Ascending aorta (tissue), 2 donors: ENCODE measurements at places on chromosomes 1 and 21.
A peak's percentile ranks its signal among the peaks of the same experiment; 100 is the strongest.

GRCh38 chr1:171472183-171472647, 13.1 kb upstream of the PRRC2C start:
- no peak for DNase-seq

DNA sequence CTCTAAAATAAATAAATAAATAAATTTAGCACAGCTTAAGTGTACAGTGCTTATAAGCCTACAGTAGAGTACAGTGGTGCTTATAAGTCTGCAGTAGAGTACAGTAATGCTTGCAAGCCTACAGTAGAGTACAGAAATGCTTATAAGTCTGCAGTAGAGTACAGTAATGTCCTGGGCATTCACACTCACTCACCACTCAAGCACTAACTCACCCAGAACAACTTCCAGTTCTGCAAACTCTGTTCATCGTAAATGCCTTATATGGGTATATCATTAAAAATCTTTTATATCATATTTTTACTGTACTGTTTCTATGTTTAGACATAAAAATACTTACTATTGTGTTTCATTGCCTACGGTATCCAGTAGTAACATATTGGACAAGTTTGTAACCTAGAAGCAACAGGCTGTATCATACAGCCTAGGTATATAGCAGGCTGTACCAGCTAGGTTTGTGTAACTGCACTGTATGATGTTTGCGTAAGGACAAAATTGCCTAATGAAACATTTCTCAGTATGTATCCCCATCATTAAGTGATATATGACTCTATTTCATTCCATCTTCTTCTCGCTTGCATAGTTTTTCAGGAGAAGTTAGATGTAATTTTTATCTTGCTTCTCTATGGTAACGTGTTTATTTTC, 14.0 kb upstream of the S100B start:
- DNase-seq: no peak

GRCh38 chr1:234962340-234962989, 166.2 kb downstream of the TOMM20 start:
- DNase-seq: no peak

- no peak for DNase-seq
Observed at GRCh38 chr1:7008975-7009740, 223.9 kb downstream of the CAMTA1 start.

DNA sequence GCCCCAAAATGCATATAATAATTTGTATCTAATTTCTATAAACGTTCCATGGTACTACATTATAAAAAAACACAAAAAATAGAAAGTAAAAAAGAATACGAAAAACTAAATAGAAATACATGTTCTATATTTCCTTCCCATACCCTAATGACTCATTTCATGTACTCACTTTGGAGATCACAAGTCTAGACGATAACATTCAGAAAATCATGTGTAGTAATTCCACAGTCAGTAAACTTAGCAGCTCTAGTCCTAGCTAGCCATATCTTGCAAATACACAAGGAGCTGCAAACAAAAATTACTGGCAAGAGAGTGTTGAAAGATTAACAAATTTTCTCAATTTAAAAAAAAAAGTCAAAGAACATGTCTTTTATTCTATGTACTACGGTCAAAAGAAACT, 1.4 kb downstream of the GOLPH3L start:
- DNase-seq: no peak

DNA sequence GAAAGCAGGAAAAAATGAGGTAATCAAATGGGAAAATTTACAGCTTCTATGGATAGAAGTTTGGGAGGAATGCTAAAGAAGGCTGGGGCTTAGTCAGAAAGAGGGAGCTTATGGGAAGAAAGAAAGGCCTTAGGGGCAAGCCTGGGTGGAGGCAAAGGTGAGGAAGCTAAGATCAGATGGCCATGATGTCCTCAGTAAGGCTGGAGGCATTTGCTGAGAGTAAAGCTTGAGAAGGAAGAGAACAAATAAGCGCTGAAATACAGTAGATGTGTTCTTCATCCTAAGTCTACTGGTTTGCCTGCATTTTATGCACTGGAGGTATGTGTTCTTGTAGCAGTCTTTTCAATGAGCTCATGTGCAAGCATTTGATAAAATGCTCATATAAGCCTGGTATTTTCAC, 355.4 kb downstream of the BRINP2 start:
- DNase-seq: no peak

DNA sequence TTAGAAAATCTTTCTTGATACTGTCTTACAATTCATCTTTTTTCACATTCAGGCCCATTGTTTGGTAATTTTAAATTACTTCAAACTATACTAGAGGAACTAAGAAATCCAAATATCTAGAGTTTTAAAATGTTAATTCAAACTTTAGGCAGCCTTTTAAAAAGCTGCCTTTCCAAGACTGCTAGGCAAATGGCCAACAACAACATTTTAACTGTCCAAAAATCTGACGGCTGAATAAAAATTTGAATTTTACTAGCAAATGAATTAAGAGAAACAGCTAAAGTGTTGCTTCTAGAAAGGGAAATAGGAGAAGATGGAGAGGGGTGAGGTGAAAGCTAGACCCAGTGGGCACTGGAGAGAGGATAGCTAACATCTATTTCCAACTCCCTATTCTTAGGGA, 17.2 kb downstream of the DPYD start:
- DNase-seq: no peak

GRCh38 chr21:35940074-35940927, 120.0 kb downstream of the SETD4 start:
- no peak for DNase-seq

DNA sequence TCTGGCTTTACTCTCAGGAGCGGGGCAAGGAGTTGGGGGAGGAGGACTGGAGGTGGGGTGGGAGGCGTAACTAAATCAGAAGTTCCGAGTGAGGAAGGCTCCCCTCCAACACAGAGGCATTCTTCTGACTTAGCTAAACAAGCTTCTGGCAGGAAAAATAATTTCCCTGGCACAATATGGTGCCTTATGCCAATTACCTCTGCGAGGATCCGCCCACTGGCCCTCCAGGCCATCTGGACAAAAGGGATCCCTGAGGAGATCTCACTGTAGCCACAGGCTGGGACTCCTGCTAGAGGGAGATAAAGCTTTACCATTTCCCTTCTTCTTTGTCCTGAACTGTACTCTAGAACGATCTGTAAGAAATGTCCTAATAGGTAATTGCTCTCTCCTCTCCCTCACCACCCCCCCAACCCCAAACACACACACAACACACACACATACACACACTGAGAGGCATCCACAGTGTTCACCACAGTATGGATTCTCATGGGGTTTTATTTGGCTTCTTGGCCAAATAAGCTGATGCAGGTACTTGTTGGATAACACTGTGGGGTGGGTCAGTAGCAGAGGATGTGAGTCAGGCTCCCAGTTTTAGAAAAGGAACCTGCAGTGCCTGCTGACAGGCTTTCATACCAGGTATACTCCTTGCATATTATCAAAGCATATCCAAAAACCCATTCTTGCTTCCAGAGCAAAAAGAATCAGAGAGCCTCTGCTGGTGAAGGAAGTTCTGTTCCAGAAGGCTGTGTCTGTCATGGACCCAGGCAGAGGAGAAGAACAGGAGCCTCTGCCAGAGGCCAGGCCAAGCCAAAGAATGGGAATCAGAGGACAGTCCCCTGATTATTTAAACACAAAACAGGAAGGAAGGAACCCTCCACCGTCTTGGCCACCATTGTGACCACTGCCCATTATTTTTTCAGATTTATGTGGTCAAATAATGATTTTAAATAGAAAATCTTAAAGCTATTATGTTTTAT, 169.1 kb downstream of the C1orf21 start:
- DNase-seq: no peak

- DNase-seq: no peak
Observed at GRCh38 chr1:30484668-30485067, 238.7 kb downstream of the MATN1 start.

GRCh38 chr1:206579747-206580437, 32.4 kb downstream of the EIF2D start:
- peak; percentile 81 for DNase-seq

DNA sequence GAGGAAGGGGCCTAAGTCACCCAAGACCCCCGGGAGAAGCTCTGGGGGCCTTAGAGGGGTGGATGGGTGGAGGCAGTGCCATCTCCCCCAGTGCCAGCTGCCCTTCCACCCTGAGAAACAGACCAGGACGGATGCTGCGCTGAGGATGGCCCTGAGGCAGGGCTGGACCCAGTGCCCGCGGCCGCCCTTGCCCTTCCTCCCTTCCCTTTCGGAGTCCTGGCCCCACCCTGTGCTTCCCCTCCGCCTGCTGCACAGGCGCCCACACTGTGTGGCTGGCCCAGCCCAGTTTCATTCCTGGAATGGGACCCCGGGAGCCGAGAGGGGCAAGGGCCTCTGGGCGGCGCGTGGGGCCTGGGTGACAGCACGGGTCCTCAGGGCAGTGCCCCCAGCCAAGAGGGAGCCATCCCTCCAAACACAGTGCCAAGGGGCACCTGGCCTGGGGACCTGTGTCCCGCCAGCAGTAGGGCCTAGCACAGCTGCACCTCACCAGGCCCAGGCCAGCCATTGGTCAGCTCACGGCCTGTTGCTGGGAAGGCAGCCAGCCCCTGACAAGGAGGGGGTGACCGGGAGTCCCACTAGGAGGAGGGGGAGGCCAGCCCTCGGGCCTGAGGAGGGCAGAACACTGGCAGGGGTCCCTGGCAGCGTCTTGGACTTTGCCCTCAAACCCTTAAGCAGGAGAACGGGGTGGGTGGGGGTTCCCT, 13.4 kb upstream of the SKI start:
- no peak for DNase-seq

- no peak for DNase-seq
Observed at GRCh38 chr1:93728480-93729131, 47.0 kb upstream of the BCAR3 start.

- DNase-seq: no peak
Observed at GRCh38 chr1:32219022-32219421, 3.1 kb downstream of the TMEM234 start.

DNA sequence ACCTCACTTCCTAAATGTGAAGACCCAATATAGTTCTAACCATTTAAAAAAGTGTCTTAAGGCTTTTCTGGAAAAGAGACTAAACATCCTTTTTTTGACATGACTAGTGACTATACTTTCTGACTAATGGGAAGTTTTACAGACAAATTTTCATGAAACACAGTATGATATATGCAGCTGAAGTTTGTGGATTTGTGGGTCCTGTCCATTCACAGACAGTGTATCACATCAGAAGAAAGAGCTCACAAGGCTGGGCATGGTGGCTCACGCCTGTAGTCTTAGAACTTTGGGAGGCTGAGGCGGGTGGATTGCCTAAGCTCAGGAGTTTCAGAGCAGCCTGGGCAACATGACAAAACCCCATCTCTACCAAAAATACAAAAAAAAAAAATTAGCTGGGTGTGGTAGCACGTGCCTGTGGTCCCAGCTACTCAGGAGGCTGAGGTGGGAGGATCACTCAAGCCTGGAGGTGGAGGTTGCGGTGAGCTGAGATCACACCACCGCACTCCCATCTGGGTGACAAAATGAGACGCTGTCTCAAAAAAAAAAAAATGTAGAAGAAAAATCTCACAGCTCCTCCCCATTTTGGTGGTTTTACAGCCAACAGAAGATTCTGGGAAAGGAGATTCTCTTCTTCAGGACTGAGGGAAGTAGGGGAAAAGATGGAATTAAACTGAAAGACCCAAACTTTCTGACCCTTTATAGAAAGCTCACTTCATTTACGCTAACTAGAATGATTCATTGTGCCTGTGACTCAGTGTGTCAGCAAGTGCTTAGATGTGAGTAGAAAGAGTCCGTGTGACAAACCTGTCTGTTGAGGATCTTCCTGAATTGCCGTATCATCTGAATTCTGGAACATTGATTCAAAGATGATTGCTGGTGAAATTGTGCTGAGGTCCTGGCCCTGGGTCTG, 15.2 kb upstream of the YRDC start:
- no peak for DNase-seq

DNA sequence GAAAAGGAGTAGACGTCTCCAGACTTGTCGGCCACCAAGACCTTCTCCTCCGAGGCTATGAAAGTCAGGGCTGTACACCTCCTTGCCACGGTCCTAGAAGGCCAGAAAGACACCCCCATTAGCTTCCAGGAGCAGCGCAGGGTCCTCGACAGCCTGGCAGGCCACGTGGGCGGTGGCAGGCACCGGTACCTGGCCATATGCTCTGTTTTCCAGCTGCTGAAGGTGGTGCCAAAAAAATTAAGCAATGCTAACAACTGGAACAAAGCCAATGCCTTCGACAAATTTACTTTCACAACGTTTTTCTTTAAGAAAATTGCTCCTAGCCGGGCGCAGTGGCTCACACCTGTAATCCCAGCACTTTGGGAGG, 15.9 kb downstream of the WDR4 start:
- DNase-seq: no peak

DNA sequence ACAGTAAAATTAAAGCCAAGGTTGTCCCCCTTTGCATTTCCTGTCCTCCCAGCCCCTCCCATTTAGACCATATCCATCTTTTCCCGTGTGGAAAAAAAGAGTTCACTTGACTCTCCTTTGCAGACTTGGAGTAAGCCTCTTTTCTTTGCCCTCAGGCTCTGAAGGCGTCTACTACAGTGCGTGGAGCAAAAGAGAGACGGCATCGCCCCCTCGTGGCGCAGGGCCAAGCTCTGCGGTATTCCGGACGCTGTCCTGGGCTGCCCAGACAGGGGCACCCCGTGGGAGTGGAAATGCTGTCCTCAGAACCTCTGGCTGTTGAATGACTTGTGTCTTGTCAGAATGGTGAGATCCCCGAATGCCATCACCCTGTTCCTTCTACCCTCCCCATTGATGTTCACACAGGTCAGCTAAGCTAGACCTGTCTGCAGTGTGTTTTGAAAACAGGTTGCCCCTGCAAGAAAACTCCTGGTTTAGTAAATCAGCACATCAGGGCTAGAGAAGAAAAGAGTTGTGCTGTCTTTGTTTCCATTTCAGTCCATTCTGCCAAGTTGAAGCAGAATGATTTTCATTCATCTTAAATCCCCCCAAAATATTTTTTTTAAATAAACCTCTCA, 12.3 kb upstream of the GJA8 start:
- no peak for DNase-seq

- peak; percentile 84 for DNase-seq
Observed at GRCh38 chr1:87331365-87332241, 2.9 kb downstream of the LMO4 start.

DNA sequence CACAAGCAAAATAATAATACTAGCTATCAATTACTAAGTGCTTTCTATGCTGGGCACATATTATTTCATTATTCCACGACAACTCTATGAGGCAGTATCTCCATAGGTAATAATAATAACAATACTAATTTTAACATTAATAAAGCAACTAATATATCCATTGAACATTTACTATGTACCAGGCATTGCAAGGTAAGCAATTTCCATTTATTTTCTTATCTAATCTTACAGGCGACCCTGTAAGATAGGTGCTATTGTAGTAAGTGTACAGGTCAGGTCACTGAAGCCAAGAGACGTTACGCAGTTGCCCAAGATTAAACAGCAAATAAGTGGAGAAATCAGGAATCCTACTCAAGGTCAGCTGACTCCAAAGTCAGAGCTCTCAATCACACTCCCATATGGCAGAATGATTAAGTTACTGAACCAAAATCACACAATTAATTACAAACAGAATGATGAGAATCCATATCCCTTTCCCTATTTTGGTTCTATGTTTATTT, 198.4 kb downstream of the SLC45A1 start:
- DNase-seq: no peak

GRCh38 chr1:80341021-80341420, 1334.5 kb upstream of the ADGRL4 start:
- no peak for DNase-seq
